ENCODE measurements at places on chromosomes 2 and 18.

DNA sequence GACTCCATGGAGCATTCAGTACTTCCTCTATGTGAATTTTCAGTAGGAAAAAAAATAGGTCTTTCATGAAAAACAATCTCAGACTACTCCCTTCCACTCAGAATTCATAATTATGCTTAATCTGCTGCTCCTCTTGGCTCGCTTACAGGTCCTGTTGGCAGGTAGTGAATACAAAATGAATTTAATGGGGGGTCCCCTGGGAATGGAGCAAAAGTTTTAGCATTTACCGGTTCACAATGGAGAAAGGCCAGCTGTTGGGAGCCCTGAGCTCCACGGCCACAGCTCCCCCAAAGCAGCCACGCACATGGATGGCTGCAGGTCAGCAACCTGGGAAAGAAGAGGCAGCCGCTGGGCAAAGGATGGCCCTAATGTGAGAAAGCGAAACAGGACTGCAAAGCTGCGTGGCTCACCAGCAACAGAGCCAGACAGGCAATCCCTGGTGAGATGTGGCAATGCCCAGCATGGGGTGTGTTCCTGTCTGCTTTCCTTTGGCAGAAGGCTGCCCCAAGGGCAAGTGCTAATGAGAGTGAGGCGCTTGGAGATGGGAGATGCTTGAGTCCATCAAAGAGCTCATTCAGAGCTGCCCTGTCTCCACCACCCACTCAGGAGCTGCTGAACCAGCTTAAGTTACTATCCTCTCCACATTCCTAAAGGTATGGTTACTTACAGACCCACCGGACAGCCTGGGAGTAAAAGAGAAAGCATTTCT, 447.4 kb downstream of the EPHA4 start:
- no peak overlapping the region for H3K4me3 ChIP-seq
- peaks cover 16% of the 10 kb centered on the region for H3K27me3 ChIP-seq
- DNase-seq = no peak
- no peaks in the 10 kb centered on the region for H3K36me3 ChIP-seq
- no peaks in the 10 kb centered on the region for H3K4me1 ChIP-seq

DNA sequence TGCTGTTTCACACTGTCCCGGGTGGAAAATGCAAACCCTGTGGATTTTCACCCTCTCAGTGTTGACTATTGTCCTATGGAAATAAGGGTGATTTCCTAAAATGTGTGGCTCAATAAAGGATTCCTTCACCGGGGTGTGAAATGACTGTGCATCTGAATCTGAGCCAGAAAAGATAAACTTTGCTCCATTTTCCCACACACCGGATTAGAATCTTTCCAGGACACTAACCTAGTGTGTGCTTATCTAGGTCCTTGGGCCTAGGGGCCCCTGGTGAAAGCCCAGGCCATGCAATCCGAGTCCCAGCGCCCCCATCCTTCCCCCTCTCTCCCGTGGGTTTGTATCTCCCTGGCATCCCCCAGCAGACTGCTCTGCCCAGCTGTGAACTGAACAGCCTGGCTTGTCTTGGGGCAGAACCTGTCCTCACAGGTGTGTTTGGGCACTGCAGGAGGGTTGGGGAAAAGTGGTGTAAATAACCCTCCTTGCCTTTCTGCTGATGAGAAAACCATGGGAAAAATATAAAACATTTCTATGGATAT, 17.3 kb downstream of the KLHL29 start:
- no peak overlapping the region for H3K4me3 ChIP-seq
- DNase-seq = no peak
- H3K4me1 ChIP-seq = peaks cover 14% of the 10 kb centered on the region
- H3K27me3 ChIP-seq = peaks cover 2% of the 10 kb centered on the region

DNA sequence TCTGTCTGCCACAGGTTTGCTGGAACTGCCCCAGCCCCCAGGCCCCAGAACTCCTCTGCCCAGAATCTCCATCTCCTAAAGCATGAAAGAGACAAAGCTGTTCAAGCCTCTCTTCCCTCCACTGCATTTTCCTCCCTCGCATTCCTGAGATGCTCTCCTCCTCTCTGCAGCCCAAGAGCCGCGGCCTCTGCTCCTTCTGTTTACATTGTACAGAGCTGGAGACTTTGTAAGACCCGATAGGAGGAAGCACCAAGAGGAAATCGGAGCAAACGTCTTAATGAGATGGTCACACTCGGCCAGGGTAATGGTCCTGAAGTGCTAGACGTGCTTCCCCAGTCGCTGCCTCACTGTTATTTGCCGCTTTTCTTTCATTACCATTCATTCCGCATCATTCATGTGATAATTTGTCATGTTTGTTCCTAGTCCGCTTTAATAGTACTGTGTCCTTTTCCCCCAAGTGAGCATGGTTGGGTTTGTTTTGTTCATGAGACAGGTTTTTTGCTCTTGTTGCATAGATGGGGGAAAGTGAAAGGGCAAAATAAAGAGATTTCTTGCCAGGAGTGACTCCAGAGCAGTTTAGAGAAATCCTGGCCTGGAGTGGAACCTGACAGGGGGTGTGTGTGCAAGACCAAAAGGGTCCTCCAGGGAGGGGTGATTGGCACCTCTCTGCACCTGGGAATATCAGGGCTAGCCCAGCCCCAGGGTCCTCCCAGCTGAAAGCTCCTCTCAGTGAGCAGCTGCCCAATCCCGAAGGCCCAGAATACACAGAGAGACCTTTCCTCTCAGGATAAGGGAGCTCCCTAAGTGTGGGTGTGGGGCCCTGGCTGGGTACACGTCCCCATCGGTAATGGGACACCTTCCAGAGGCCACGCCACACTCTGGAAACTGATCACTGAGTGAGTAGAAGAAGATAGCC, 44.9 kb upstream of the ID2 start:
- no peak overlapping the region for H3K27ac ChIP-seq
- H3K36me3 ChIP-seq = no peaks in the 10 kb centered on the region
- H3K4me1 ChIP-seq = peaks cover 2% of the 10 kb centered on the region
- no peak for DNase-seq

GRCh38 chr2:158735822-158736580, 59.1 kb upstream of the DAPL1 start:
- H3K36me3 ChIP-seq = no peaks in the 10 kb centered on the region
- no peak for DNase-seq
- H3K27me3 ChIP-seq = peaks cover 7% of the 10 kb centered on the region
- no peak overlapping the region for H3K4me3 ChIP-seq
- H3K4me1 ChIP-seq = no peaks in the 10 kb centered on the region

DNA sequence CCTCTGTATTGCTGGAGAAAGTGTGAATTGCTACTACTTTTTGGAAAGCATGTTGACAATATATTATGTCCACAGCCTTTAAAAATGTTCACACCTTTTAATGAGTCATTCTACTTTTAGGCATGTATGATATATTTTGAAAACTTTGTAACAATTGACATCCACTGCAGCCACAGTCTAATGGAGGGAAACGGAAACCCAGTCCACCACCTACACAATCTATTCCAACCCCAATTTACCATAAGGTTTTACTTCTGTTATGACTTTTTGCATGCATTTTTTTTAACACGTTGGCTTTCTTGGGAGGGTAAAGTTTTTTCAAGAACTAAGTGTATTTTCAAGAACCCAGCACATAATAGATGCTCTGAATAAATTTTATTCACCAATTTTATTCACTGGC, 38.5 kb upstream of the ATP8B1 start:
- H3K4me3 ChIP-seq = no peak overlapping the region
- peaks cover 57% of the 10 kb centered on the region for H3K27me3 ChIP-seq
- H3K36me3 ChIP-seq = no peaks in the 10 kb centered on the region

GRCh38 chr2:44335806-44336538, 25.3 kb downstream of the PREPL start:
- no peaks in the 10 kb centered on the region for H3K27me3 ChIP-seq
- H3K27ac ChIP-seq = no peak overlapping the region
- peaks cover 79% of the 10 kb centered on the region for H3K36me3 ChIP-seq

DNA sequence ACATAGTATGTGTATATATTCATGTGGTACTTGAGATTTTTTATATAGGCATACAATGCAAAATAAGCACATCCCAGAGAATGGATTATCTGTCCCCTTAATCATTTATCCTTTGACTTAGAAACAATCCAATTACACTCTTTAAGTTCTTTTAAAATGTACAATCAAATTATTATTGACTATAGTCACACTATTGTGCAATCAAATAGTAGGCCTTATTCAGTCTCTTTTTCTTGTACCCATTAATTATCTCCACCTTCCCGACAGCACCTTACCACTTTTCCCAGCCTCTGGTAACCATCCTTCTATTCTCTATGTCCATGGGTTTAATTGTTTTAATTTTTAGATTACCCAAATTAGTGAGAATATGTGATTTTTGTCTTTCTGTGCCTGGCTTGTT, 914.1 kb downstream of the CCDC85A start:
- H3K4me1 ChIP-seq = no peaks in the 10 kb centered on the region
- DNase-seq = no peak
- no peaks in the 10 kb centered on the region for H3K36me3 ChIP-seq
- H3K27ac ChIP-seq = no peak overlapping the region
- no peaks in the 10 kb centered on the region for H3K27me3 ChIP-seq

- no peak overlapping the region for H3K27ac ChIP-seq
- DNase-seq = no peak
- no peak overlapping the region for H3K4me3 ChIP-seq
- no peaks in the 10 kb centered on the region for H3K36me3 ChIP-seq
Measured at GRCh38 chr2:22579341-22579740, 805.6 kb upstream of the KLHL29 start.

DNA sequence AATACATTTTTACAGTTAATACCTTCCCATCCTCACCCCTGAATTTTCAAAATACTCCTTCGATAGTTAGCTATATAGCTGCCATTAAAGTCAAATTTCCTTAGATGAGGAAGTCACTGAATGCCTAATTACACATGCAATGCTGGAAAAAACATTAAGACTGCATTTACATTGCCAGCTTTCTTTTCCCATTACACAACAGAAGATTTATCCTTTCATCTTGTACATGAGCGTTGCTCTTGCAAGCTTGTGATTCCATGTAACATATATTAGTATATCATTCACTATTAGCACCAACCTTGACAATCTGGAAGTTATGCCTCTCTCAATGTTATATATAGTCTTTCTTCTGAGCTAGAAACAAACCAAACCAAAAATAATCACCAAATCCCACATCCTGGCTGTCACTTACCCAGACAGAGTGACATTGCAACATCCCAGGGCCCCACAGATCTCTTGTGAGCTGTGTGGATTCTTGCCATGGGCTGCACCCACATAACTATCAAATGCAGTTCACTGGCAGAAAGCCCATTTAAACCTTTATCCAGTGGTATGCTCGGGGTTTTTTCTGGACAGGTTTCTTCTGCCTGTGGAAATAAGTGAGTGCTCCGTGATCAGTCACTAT, 79.2 kb upstream of the PAPOLG start:
- H3K36me3 ChIP-seq = no peaks in the 10 kb centered on the region
- no peak for DNase-seq
- H3K27me3 ChIP-seq = peaks cover 7% of the 10 kb centered on the region
- no peak overlapping the region for H3K4me3 ChIP-seq
- peaks cover 7% of the 10 kb centered on the region for H3K4me1 ChIP-seq
- no peak overlapping the region for H3K27ac ChIP-seq

DNA sequence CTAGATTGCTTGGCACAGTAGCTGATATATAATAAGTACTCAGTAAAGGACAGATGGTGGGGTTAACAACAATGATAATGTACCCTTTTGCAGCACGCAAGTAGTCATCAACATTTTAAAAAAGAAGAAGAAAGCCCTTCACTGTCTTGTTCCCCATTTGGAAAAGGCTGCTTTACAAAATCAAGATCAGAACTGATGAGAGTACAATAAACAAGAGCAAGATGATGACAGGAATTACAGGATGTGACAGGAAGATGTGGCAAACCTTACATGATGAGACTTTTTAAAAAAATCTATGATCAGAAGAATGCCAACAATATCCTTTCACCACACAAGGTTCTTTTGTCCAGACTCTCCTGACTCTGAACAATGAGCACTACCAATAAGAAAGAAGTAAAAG, 9.1 kb downstream of the TYW5 start:
- H3K4me1 ChIP-seq = peaks cover 40% of the 10 kb centered on the region
- H3K27ac ChIP-seq = peak overlapping the region; percentile 3
- no peak overlapping the region for H3K4me3 ChIP-seq
- no peak for DNase-seq
- H3K36me3 ChIP-seq = peaks cover 88% of the 10 kb centered on the region

DNA sequence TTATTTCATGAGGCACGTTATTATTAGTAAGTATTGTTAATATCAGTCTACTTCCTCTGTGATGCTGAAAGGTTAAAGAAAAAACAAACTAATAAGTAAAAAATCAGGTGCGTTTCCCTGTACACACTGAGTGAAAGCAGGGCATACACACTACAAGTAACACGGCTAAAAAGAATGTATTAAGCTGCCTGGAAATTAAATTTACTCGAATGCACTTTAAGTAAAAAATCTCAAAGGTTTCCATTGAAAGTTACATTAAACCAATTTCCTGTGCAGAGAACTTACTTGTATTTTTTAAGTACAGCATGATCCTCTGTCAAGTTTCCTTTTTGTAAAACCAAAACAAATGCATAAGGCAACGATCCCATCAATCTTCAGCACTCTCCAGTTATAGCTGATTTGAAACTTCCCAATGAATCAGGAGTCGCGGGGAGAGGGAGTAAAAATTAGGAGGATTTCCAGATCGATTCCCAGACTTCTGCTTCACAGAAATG, 633 bp downstream of the BCL2 start:
- peak overlapping the region; percentile 98 for H3K27ac ChIP-seq
- H3K4me1 ChIP-seq = peaks cover 49% of the 10 kb centered on the region
- no peak for DNase-seq
- H3K4me3 ChIP-seq = peak overlapping the region; percentile 98

DNA sequence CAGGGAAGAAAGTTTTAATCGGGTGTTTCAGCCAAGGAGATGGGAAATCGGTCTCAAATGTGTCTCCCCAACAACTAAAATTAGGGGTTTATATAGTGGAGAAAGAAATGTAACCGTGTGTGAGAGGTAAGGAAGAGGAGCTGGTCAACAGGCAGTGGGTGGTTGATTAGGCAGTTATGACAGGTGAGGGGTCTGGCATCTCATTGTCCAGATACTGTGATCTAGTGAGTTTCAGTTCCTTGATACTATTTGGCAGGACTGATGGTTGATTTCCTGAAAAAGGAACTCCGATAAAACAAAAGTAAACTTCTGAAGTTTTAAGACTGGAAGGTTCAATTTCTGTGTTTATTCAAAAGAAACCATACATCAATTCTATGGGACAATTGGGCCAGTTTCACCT, 197.9 kb downstream of the LPIN1 start:
- H3K36me3 ChIP-seq = no peaks in the 10 kb centered on the region
- H3K4me3 ChIP-seq = no peak overlapping the region

DNA sequence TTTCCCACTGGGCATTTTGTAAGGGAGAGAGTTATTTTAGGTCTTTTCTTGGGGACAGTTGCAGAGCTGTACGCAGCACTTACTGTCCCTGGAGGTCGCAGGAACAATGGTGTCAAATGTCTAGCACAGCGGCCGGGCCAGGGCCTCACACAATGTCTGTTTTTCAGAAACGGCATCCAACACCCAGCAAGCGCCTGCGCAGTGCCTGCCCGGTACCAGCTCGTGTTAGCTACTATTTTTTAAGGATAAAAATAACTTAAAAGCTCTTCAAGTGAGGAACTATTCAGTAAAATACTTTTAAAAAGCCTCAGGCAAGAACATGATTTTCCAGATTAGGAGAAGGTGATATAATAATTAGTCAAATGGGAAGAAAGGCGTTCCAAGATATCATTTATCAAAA, 90.0 kb downstream of the MBP start:
- H3K4me1 ChIP-seq = peaks cover 42% of the 10 kb centered on the region
- no peak for DNase-seq
- H3K27me3 ChIP-seq = no peaks in the 10 kb centered on the region
- peak overlapping the region; percentile 11 for H3K27ac ChIP-seq
- no peak overlapping the region for H3K4me3 ChIP-seq

Data from activated T-cell treated with anti-CD3 and anti-CD28 coated beads, Interleukin-2, amount 50 U/mL, for 24 hours (primary cell).